Smooth muscle cell of bladder (primary cell): ENCODE measurements at places on chromosomes 16 and 17. TPM values are rescaled to one million over a fixed set of nuclear protein-coding genes. Genes with fewer than 3 reads are reported as not detected.

The STX1B gene
- 0.71 and 0.83 TPM in 2 replicates for total RNA-seq

The CEP295NL gene
- total RNA-seq = 0.85 and 1.8 TPM in 2 replicates

The OR3A3 gene
- not detected in 2 replicates for total RNA-seq

The CENPN gene
- 12.9 and 15.3 TPM in 2 replicates for total RNA-seq

The CDRT15 gene
- not detected in 2 replicates for total RNA-seq

The NOTUM gene
- under 0.01 and 0.09 TPM in 2 replicates for total RNA-seq

The MYO15B gene
- total RNA-seq = 2.0 and 3.9 TPM in 2 replicates

The ODAD4 gene
- total RNA-seq = 0.74 and 1.1 TPM in 2 replicates

The MYBBP1A gene
- total RNA-seq = 43.8 and 59.7 TPM in 2 replicates

The KRT31 gene
- not detected in 2 replicates for total RNA-seq

The KRT39 gene
- not detected in 2 replicates for total RNA-seq
